SK-N-SH (cell line): ENCODE measurements at places on chromosomes 6 and 20.

DNA sequence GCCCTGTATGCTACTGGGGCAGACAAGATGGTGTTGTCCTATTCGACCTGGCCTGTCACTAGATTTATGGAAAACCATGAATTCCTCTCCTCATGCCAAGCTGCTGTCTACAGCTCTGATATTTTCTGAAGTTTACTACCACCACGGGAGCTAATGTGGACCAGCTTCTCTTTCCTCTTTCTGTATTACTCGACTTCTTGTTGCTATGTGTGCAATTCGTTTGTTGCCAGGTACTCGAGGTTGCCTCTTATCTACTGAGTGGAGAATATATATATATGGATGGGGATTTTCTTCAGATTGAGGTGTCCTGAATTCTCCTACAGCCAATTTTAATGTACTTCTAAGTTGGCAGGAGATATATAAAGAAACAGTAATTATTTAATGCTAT, 34.7 kb downstream of the MAN1A1 start:
- DNase-seq, result no peak

GRCh38 chr20:44609516-44610312, 27.3 kb downstream of the PKIG start:
- peak; percentile 87 for DNase-seq

DNA sequence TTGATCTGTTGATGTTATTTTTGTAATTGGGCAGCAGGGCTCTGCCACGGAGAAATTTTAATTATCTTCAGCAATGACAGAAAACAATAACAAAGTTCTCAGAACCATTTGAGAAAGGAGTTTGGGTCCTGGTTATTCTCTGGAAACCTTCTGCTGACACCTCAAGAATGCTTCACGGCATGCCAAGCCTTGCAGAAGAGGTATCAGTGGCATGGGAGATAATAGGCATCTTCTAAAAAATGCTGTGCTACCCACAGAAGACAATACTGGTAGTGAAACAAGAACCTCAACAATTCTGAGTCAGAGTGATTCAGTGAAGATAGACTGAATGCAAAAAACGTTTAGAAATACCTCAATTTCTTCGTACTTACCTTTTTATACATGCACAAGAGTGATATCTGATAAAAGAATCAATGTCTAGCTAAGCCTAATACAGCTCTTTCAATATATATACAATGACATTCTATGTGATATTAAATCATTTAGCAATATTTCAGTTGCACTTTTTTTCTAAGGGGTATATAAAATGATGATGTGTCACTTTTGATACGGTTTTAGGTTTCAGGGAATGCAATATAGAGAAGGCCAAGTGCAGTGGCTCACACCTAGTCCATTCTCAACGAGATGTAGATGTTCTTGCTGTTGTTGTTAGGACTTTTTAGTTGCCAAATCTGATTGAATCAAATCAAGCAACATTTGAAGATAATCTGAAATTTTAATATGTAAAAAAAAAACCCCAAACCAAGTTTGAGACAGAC, 110.4 kb upstream of the COL21A1 start:
- DNase-seq, result no peak

- no peak for DNase-seq
These were observed 33.4 kb downstream of the NCOA3 start for GRCh38 chr20:47535088-47535487.

DNA sequence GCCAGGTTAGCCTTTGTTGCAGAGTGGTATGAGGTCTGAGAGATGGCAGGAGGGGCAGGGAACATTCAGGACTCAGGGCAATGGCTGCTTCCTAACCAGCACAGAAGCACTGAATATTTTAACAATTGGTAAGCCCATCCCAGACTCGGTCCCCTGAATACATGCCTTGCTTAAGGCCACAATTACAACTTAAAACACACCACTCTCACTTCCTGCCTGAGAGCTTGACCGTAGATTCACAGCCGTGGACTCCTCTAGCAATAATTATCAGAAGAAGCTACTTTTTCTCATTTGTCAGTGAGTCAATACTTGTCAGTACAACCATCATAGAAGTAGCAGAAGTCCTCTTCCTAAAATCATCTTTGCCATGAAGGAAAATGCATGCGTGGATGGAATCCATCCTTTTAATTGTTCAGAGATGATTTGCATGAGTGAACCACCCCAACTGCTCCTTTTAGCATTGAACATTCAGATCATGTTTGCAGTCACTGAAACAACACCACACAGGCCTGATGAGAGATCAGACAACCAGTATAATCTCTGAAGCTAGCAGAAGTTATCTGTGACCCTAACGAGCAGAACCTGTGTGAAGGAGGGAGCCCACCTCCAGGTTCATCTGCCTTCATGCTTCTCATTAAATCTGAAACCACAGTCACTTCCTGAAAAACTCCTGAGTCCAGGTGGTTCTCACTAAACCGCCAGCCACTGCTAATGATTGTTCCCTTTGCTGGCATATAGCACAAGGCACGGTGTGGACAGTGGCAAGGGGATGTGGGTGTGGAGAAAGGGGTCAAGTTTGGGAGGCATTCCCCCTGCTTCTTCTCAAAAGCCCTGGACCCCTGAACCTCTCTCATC, 333.9 kb upstream of the CNR1 start:
- DNase-seq, result no peak

- DNase-seq, result no peak
These were observed 76.7 kb upstream of the PAX1 start for GRCh38 chr20:21628800-21629199.

DNA sequence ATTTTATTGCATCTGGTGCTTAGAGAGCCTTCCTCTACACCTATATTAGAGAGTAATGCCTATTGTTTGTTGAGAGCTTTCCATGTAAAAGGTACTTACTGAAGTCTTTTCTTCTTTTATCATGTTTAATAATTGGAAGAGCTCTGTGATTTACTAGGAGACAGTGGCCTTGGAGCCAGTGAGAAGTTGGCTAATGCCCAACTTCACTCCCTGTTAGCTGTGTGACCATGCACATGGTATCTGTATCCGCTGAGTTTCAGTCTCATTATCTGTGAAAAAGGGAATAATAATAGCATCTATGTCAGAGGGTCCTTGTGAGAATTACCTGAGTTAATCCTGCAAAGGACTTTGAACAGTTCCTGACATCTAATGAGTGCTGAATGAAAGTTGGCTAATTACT, 105.0 kb downstream of the CD109 start:
- DNase-seq, result no peak

- peak; percentile 39 for DNase-seq
These were observed 86.2 kb upstream of the BEND6 start for GRCh38 chr6:56868687-56869086.

DNA sequence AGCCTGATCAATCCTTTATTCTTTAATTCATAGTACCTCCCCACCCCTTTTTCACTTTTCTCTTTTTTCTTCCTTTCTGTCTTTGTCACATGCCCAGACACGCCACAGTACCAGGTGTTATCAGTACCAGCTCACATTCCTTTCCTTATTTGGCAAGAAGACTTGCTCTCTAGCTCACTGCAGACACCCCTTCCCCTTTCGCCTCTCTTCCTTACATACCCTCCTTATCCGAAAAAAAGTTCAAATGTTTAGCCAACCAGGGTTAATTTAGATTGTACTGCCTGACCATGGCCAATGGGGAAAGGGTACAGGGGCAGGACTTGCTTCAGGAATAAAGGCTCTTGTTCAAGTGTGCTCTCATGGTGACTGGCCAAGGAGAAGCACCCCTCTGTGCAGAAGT, 9.3 kb upstream of the SIRPB2 start:
- no peak for DNase-seq

GRCh38 chr6:88709819-88710246, 253.6 kb downstream of the RNGTT start:
- DNase-seq, result no peak

- no peak for DNase-seq
These were observed 215.3 kb upstream of the SUPT3H start for GRCh38 chr6:45592991-45593390.

DNA sequence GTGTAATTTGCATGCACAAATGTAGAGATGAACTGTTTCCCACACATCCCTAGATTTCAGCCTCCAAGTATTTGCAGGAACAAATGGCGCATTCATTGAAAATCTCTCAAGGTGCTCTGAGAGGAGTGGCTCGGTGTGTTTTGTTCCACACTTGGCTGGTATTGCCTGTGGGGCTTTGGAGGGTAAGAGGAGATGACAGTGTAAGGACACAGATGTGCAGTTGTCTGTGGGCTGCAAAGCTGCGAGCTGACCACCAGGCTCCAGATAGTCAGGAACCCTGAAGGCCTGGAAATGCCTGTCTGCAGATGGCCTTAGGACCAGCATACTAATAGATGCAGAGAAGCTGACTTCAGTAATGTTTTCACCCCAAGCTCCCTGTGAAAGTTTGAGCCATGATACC, 57.7 kb upstream of the PBOV1 start:
- DNase-seq, result no peak

GRCh38 chr6:121764493-121764892, 329.0 kb downstream of the GJA1 start:
- no peak for DNase-seq

DNA sequence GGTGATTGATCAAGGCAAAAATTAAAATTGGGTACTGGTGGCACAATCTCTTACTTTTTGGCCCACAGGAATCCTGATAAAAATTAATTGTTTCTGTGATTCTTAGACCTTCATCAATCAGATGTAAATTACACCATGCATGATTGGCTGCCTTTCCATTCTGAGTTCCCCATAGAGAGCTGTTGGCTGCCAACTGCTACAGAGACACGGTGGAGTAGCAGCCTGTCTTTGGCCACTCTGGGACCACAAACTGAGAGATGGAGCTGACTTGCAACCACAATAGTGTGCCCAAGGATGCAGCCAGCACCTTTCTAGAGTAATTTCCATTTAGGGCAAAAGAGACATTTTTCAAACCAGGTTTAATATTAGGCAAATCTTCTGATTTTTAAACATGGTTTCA, 274.3 kb upstream of the MMS22L start:
- no peak for DNase-seq

DNA sequence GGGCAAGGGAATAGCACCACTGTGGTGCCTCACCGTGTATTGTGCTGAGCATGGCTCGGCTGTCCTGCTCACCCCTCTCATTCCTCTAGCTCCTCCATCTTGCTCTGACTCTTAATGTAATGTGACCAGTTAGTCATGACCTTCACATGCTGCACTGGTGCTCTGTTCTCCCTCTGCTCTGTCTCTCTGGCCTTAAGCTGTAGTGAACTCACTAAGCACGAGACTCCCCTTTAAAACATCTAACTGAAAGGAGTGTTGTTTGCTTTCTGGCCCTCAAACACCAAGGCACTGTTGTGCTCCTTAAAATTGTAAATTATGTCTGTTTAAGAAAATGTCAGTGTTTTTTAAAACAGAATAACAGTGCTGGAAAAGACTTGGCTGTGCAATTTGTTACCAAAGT, 140.4 kb downstream of the HDGFL1 start:
- DNase-seq, result no peak

GRCh38 chr6:36028088-36028876, 674 bp downstream of the MAPK14 start:
- peak; percentile 41 for DNase-seq

- no peak for DNase-seq
These were observed 125.1 kb upstream of the HS3ST5 start for GRCh38 chr6:114467931-114468330.

DNA sequence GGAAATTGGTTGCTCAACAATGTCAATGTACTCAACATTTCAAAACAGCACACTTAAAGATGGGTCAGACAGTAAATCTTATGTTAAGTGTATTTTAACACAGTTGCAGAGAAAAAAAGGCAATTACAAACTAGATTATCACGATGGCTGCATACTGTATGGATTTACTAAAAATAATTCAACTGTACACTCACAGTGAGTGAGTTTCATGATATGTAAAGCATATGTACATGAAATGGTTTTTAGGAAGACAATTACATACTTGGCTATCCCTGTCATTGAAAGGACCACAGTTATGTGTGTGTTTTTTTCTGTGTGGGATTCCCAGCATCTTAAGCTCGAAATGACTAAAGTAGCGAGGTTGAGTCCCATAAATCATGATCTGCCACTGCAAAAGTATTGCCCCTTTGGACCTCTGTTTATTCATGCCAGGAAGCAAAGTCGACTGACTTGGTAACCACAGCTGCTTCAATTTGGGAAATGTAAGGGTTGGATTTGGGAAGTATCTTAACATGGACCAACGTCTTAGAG, 5.5 kb upstream of the SALL4 start:
- no peak for DNase-seq

DNA sequence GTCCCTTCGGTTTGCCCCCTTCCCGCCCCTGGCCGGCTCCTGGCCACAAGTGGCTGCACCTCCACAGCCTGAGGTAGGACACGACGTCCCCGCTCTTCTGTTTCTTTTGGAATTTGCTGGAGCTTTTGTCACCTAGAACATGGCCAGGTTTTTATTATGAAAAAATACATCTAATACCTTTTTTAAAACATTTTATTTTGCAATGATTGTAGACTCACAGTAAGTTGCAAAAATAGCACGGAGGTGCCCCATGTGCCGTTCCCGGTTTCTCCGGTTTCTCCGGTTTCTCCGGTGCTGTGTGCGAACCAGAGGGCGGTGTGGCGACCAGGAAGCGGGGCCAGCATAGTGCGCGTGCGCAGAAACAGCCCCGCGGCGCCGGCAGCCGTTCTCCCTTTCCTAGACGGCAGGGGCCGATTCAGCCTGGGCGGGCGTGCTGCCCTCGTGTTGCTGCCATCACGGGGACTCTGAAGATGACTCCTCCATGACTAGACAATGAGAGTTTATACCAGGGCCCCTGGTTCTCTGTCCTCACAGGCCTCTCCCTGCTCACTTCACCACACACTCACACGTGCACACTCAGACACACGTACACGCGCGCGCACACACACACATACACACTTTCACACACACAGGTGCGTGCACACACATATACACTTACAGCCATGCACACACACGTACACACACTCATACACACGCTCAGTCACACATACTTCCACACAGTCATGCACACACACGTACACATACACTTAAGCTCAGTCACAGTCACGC, 102.1 kb downstream of the TMEM242 start:
- peak; percentile 83 for DNase-seq

DNA sequence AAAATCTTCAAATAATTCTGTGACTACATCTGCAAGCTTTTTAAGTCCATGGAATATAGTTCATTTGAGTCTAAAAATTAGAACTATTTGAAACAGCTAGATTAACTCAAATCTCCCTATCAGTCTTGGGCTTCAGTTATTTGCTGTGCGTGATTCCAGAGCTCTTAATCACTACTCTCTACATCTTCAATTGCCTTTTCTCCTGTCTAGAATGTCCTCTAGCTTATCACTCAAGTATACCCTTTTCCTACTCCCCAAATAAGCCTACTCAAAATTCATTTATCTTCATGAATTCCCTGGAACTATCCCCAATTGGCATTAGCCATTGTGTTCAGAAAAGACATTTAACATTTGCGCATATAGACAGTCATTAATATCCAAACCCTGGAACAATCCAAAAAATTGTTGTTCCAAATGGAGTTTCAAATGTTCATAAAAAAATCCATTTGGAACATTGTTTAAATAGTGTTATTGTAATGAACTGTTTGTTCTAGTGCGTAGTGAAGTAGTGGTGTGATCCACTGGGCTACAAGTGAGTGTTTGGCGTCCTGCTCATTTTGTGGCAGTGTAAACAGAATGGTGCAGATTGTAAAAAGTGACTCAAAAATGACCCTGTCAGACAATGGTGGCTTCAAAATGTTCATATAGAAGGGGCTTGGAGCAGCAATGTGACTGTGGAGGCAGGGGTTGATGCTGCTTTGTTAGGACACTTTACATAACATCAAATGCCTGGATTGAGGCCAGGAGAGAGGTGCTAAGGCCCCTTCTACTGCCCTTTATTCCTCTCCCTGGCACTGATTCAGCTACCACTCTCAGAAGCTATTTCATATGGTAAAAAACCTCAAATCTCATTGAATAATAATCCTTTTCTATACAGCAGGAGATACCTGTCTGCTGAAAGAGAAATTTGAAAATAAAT, 122.3 kb downstream of the KIF6 start:
- no peak for DNase-seq
